ENCODE measurements at places on chromosomes 4 and X.

- peak; percentile 50 for DNase-seq
Observed at GRCh38 chr4:87375719-87376291, 15.2 kb downstream of the HSD17B11 start.

GRCh38 chr4:41507291-41507947 is 30.5 kb upstream of the LIMCH1 start:
- no peak for DNase-seq

GRCh38 chr4:67680581-67681222 is 20.3 kb downstream of the UBA6 start:
- DNase-seq, result no peak

- peak; percentile 92 for DNase-seq
Observed at GRCh38 chr4:56641494-56642051, 39.5 kb downstream of the HOPX start.

GRCh38 chrX:108298165-108298602 is 140.0 kb downstream of the COL4A6 start:
- no peak for DNase-seq
